Fibroblast of pulmonary artery (primary cell): ENCODE measurements at places on chromosomes 12 and 14.

DNA sequence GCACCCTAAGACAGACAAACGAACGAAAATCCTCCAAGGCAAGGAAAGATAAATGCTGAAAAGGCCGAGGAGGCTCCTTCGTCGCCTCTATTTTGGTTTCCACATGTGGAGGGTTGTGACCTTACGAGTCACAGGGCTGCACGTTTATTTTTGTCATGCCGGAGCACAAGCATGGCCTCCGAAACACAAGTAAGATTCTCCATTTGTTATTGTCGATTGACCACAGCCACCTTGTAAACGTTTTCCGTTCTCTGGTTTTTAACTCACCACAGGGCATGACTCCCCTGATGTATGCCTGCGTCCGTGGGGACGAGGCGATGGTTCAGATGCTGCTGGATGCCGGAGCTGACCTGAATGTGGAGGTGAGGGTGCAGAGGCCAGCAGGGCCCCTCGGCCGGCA lies 73.1 kb upstream of the PWP1 start:
- no peak for DNase-seq

DNA sequence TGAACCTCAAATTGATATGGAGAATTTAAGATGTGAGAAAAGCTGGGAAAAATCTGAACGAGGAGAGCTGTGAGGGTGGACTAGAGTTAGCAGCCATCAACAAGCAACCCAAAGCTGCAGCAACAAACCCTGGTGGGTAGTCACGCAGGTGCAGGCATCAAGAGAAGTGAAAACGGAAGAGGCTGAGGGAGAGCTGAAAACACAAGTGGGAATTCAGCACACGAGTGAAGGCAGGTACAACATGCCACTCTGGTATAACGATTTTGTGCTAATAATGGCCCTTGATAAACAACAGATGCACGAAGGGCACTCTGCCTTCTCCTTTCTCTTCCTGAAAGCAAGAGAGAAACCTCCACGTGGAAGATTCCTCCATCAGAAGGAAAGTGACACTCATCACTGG lies 11.5 kb downstream of the TCL1B start:
- no peak for DNase-seq

- peak; percentile 1 for DNase-seq
These were observed 46.1 kb downstream of the DIO2 start for GRCh38 chr14:80164991-80165721.

- DNase-seq: peak; percentile 90
These were observed 178.1 kb upstream of the NOVA1 start for GRCh38 chr14:26775765-26776563.

- no peak for DNase-seq
These were observed 403.3 kb downstream of the ADAMTS20 start for GRCh38 chr12:43148691-43149090.

GRCh38 chr12:27549801-27550652 lies 26.0 kb downstream of the PPFIBP1 start:
- peak; percentile 99 for DNase-seq

DNA sequence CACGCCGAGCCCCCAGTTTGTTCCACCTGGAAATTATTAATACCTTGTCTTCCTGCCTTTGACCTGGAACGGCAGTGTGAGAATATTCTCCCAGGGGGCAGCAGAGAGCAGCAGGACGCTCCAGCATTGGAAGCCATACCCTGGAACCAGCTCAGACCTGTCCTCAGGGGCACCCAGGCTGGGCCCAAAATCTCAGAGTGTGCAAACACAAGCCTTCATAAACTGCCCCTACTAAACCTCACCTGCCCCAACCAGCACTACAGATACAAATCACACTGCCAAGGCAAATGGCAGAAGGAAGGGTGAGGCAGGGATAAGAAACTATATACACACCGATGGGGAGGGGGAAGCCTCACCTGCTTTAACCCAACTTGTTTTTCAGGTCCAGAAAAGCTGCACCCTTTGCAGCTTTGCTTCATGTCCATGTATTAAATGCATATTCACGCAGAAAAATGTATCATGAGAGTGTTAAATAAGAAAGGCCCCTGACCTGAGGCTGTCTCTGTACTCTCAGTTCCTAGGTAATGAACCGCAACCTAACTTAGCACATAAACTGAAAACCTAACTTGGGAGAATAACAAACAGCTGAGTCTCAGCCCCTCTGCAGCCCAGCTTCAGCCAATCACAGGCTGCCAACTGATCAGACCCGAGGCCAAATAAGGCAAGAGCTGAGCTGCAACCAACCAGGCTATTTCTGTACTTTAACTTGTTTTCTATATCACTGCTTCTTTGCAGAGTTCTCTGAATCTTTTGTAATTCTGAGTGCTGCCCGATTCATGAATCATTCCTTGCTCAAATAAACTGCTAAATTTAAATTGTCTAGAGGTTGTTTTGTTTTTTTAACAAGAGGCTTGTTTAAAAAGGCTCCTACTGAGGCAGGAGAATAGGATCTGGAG lies 130.1 kb downstream of the SPTSSA start:
- DNase-seq: peak; percentile 66

DNA sequence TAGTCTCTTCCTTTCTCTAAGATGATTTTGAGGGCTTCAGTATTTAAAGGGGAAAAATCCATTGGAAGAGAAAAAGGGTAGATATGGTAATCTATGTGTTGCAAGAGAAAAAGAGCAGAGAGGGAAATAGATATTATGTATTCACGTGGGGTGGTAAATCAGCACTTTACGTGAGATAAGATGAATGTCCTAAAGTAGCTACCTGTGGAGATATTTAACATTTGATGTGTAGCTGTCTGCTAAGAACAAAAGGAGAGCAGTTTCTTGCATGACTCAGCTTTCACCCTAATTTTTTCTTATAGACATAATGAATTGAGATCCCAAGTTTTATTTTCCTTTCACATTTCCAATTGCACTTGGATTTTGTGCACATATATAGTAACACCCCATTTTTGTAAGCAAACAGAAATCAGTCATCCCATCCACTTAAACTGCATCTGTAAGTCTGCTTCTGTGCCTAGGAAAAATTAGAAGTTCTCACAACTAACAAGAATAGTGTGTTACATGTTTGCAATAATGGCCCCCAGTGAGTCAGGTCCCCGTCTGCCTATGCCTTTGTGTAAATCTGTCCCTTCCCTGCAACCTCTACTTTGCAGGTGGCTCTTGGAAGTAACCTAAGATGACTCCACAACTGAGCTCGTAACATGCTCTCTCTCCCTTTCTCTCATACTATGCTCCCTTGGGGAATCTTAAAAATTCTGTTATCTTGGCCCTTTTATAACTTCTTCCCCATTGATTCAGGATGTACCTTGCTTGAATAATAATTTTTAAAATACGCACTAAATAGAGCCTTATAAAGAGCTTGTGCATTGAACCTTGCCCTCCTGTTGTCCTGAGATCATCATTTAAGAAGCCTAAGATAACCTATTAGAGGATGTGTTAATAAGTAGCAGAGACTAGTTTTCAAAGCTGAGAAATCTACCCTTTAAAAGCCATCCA lies 3.7 kb downstream of the TMTC3 start:
- DNase-seq: no peak

GRCh38 chr14:75222208-75222701 lies 45.8 kb upstream of the TMED10 start:
- peak; percentile 96 for DNase-seq

DNA sequence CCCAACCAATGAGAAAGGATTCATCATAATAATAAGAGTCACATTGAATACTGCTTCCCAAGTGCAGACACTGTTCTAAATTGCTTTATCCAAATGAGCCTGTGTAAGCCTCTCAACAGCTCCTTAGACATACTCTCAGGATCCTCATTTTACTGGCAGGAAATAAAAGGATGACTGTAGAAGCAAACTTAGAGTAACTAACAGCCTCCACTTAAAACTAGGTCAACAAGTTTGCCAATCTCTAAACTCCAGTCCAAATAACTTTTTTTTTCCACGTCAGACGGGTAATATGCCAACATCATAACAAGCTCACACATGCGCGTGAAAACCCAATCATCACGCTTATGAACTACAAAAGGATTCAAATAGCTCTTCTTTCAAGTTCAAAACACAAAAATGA lies 15.3 kb upstream of the DPF3 start:
- DNase-seq: no peak

GRCh38 chr14:74572726-74573301 lies 39.2 kb downstream of the LTBP2 start:
- no peak for DNase-seq

DNA sequence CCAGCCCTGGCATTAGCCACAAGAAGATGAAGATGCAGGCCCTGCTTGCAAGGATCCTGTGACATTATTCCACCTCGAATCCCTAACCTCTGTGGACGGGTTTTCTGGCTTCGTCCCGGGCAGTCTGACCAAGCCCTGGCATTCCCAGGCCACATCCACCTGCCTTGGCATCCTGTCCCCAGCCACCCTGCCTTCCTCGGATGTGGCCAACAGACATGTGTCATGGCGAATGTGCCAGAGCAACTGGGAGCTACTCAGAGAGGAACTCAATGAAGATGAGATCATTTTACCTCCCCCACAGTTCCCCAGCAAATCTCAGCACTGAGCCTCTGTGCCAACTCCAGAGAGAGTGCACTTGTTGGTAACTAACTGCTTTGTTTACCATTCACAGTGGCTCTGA lies 33.5 kb upstream of the KCNA5 start:
- DNase-seq: no peak

DNA sequence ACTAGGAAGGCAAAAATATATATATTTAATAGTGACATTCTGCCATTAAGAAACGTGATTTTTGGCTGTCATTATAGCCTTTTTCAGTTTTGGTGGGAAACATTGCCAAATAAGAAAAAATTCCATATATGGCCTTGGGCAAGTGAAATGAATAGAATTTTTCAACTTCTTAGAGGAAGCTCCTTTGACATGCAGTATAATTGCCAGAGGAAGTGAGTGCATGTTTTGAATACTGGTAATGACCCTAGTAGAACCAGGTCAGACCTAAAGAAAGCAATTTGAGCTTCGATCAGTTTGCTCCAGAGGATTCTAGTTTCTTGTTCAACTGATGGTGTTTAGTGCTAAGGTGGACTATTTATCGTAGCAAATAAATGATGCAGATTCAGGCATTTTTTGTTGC lies 26.2 kb upstream of the TRIM9 start:
- peak; percentile 27 for DNase-seq

GRCh38 chr12:101839324-101840283 lies 8.8 kb upstream of the GNPTAB start:
- peak; percentile 78 for DNase-seq

GRCh38 chr12:45729233-45730083 lies at the start of gene ARID2:
Gene ARID2 (plus strand): TSS chr12:45729706. CDS start chr12:45729837, 131 bp downstream.
- DNase-seq: peak; percentile 70

- no peak for DNase-seq
These were observed 1.7 kb downstream of the BTBD6 start for GRCh38 chr14:105250008-105250366.

- no peak for DNase-seq
These were observed 29.5 kb downstream of the CACNA2D4 start for GRCh38 chr12:1888923-1889322.

DNA sequence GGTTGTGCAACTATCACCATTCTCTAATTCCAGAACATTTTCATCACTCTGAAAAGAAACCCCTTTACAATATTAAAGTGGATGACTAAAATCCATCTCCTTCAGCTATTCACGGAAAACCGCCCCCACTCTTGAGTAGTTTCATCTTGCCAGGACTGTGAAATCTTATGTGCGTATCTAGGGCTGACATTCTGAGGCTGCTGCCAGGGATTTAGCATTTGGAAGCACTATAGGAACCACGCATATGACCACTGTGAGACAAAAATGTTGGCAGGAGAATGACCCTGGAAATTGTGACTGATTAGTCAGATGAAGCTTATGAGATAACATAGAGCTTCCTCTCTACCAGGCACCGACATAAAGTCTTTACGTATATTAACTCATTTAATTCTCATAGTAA lies 305.2 kb upstream of the PDE3A start:
- DNase-seq: peak; percentile 94

GRCh38 chr12:123914726-123915333 lies 57.8 kb downstream of the CCDC92 start:
- no peak for DNase-seq

- DNase-seq: peak; percentile 6
These were observed 911.7 kb upstream of the TMEM132C start for GRCh38 chr12:127355061-127355841.

DNA sequence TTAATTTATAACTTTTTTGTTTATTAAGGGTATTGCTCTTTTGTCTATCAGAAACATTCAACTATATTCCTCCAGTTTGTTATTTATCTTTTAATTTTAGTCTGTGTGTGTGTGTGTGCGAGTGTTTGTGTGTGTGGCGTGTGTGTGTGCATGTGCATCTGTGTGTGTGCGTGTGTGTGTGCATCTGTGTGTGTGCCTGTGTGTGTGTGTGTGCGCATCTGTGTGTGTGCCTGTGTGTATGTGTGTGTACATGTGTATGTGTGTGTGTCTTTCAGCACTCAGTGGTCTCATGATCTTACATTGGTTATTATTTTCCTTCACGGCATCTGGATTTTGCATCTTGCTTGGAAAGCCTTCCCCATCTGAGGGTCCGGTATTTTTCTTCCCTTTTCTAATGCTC lies 281.1 kb upstream of the RTL1 start:
- DNase-seq: no peak

- DNase-seq: no peak
These were observed 112.7 kb downstream of the SCARB1 start for GRCh38 chr12:124750787-124751471.

GRCh38 chr12:40315375-40315774 lies 90.6 kb downstream of the LRRK2 start:
- no peak for DNase-seq

DNA sequence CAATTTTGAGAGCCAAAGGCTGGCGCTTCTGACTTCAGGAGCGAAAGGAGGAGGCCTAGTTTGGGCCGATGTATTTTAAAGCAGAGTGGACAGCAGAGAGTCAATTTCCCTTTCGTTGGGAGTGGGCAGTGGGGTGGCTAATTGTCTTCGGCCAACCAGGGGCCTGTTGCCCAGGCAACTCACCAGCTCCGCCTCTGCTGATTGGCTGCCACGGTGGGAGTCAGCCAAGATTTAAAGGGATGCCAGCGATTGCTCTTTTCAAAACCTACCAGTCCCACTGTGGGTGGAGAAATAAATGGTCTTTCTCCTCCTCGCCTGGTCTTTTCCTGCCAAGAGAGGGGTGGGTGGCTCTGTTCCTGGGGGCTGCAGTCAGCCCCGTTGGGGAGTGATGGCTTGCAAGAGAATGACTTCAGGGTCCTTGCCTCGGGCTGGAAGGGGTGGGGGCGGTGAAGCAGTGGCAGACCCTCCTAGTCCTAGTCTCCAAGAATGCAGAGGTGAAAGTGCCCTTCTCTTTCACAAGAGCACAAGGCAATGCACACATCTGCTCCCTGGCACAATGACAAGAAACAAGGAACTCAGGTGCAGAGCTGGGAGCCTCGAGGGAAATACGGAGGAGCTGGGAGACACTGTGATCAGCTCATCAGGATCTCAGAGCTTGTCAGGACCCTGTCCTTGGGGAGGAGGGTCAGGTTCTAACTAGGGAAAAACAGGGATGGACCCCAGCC lies 37.7 kb downstream of the RASAL1 start:
- DNase-seq: peak; percentile 62

- DNase-seq: peak; percentile 88
These were observed 73.7 kb downstream of the DCAF5 start for GRCh38 chr14:69079188-69079742.

DNA sequence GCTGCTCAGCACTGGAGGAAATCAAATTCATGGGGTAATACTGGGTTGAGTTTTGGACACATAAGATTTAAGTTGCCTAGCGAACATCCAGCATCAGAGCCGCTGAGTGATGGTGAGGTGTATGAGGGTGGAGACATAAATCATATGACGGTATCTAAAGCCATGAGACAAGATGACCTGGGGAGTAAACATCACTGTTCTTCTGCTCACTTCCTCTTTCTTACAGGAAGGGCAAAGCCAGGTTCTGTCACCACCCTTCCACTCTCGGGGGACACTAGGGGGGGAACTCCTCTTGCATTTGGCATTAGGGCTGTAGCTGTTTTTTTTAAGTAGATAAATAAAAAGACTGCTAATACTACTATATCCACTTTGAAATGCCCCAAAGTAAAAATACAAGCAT lies 24.0 kb downstream of the PRDM4 start:
- DNase-seq: no peak
